Germinal center (tissue), 1 donor: ENCODE measurements at places on chromosomes 5 and 9.

DNA sequence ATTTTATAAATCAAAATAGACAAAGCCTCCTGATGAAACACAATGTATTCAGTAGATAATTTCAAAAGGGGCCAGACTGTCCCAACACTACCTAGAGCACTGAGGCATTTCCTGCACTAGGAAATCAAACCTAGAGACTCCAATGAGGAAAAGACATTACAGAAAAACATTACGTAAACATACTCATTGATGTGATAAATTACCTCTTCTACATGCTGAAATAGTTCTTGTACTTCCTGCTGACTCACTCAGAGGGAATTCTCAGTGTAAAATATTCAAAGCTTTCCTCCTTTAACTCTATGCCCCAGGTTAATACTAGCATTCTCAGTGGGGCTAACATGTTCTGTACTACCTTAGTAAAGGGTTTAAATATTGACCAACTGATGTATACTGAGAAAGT is 178.0 kb downstream of the ESM1 start:
- DNase-seq = no peak

DNA sequence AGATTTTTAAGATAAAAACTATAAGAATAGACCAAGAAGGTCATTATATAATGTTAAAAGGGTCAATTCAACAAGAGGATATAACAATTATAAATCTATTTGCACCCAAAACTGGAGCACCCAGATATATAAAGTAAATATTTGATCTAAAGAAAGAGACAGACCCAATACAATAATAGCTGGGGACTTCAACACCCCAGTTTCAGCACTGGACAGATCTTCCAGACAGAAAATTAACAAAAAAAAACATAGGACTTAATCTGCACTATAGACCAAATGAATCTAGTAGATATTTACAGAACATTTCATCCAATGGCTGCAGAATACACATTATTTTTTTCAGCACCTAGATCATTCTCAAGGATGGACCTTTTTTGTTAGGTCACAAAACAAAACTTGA is 331.9 kb downstream of the SPOCK1 start:
- DNase-seq = no peak

- no peak for DNase-seq
Measured at GRCh38 chr5:125685771-125686170, 737.4 kb upstream of the GRAMD2B start.

- DNase-seq = no peak
Measured at GRCh38 chr9:87716141-87716540, 9.8 kb upstream of the CTSL start.

- DNase-seq = no peak
Measured at GRCh38 chr9:114861922-114862605, 56.2 kb upstream of the TNFSF15 start.

- DNase-seq = no peak
Measured at GRCh38 chr5:41793141-41793770, 77.0 kb downstream of the OXCT1 start.

GRCh38 chr9:77569335-77569734 is 78.8 kb downstream of the GNA14 start:
- no peak for DNase-seq

- peak; percentile 89 for DNase-seq
Measured at GRCh38 chr5:179023528-179024189, at the start of gene ZNF879. TSS of gene ZNF879 (plus strand) at chr5:179023804. CDS start at chr5:179025005, 1,201 bp downstream.

- peak; percentile 4 for DNase-seq
Measured at GRCh38 chr5:68070591-68071281, 144.8 kb upstream of the PIK3R1 start.

- no peak for DNase-seq
Measured at GRCh38 chr9:126165755-126166154, 160.9 kb upstream of the MVB12B start.

DNA sequence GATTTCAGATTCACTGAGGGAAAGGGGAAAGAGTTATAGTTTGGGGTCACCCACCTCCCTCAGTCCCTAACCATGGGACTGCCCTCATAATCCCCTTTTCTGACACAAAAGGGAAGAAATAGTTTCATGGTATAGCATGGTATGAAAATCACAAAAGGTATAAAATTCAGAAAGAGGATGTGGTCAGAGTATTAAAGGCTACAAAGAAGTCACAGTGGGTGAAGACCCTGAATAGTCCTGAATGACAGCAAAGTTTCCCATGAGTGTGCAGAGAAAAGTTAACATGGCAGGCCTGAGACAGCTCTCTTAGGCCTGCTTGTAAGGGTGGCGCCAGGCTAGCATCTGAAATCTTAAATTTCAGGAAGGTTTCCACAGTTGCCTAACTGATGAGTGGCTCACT is 290.6 kb upstream of the ZNF608 start:
- peak; percentile 59 for DNase-seq
